ENCODE measurements at places on chromosomes 13 and 19.

GRCh38 chr19:40363069-40363468, 14.6 kb downstream of the PLD3 start:
- DNase-seq: no peak

GRCh38 chr19:17249887-17250548, 4.3 kb upstream of the NR2F6 start:
- DNase-seq: no peak

- DNase-seq: no peak
Observed at GRCh38 chr19:31347354-31347753, 1.9 kb downstream of the TSHZ3 start.

DNA sequence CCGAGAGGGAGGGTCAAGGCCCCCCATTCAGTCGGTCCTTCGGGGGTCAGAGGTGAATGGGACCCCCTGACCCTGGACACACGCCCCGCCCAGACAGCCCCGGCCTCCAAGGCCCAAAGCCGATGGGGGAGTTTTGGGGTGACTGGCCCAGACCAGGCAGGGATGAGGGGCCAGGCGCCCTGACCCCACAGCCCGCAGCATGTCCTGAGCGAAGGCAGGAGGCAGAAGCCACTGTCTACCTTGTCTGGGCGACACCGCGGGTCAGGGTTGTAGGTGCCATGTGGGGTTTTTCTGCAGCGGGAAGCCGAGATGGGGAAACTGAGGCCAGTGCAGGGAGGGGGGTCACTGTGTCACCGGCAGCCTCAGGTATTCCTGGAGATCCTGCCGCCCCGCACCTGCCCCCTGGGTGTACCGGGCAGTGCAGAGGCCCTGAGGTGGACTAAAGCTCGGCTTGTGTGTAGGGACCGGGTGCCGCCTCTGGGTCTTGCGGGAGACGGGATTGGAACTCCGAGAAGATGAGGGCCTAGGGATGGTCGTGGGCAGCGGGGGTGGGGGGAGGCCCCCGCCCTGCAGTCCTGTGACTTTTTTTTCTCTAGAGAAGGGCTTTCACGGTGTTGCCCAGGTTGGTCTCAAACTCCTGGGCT, 8.5 kb downstream of the ARID3A start:
- no peak for DNase-seq

GRCh38 chr13:46526740-46527139, 26.2 kb upstream of the LRCH1 start:
- no peak for DNase-seq

GRCh38 chr13:26551255-26551860, 6.1 kb upstream of the WASF3 start:
- no peak for DNase-seq

GRCh38 chr13:23966691-23967615, 69.7 kb upstream of the C1QTNF9B start:
- no peak for DNase-seq

DNA sequence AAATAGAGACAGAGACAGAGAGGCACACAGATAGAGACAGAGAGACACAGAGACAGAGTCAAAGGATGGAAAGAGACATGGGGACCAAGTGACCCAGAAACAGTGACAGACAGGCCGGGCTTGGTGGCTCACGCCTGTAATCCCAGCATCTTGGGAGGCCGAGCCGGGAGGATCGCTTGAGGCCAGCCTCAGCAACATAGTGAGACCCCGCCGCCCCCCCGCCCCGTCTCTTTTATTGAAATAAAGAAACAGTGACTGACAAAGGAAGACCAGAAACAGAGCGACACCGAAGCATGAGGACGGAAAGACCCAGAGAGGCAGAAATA, 848 bp upstream of the NECTIN2 start:
- DNase-seq: no peak

DNA sequence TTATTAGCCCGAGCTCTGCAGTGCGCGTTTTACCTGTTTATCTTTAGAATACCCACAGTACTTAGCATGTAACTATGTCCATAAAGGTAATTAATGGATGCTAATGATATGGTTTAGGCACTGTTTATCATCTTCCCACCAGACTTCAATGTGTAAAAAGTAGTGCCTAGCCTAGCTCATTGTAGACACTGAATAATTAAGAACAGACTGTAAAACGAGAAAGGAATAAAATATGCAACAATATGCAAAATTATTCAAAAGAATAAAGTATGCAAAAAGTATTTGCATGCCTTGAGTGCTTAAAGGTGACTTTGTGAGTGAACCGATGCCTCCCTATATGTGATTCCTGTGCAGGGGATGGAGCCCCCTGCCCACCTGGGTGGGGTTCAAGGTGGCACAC, 35.7 kb upstream of the RNF113B start:
- DNase-seq: no peak

DNA sequence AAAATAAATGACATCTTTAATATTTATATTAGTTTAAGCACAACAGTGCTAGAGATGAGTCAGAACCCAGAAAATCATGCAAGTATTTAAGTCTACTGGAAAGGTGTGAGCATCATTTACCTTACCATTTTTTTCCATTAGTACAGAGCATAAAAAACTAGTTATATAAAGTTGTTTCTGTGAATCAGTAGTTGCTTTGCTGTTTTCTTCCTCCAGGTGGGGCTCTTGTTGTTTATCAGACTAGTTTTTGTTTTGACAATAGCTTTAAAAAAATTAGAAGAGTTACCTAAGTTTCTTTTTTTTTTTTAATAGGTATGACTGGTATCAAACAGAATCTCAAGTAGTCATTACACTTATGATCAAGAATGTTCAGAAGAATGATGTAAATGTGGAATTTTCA, 12.7 kb downstream of the SUGT1 start:
- DNase-seq: no peak

DNA sequence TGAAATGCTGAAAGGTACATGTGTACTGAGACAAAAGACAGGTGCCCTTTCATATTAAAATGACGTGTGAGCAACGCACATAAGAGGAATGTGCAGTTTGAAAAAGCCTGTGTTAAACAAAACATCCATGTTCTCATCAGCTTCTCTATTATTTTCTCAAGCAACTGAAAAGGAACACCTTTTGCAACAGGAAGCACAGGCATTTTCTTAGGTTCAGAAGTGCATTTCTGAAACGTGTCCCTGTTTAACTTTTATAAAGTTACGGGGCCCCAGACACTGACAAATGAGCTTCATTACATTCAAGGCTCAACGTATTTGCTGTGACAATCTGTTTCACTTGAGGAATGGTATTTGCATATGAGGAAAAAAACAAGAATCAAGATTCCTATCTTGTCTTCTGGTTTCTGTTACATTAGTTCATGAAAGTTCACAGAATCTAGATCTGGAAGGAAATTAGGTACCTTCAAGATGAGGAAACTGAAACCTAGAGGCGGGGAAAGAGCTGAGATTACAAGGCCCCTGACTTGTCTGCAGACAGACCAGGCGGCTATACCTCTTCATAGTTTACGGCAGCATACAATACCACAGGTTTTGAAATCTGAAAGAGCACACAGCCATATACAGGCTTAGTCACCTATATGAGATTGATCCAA, 431.7 kb downstream of the KLF12 start:
- no peak for DNase-seq

GRCh38 chr13:41700790-41701310, 243.5 kb downstream of the RGCC start:
- peak; percentile 66 for DNase-seq

GRCh38 chr13:38518328-38518727, 168.5 kb upstream of the FREM2 start:
- DNase-seq: no peak

DNA sequence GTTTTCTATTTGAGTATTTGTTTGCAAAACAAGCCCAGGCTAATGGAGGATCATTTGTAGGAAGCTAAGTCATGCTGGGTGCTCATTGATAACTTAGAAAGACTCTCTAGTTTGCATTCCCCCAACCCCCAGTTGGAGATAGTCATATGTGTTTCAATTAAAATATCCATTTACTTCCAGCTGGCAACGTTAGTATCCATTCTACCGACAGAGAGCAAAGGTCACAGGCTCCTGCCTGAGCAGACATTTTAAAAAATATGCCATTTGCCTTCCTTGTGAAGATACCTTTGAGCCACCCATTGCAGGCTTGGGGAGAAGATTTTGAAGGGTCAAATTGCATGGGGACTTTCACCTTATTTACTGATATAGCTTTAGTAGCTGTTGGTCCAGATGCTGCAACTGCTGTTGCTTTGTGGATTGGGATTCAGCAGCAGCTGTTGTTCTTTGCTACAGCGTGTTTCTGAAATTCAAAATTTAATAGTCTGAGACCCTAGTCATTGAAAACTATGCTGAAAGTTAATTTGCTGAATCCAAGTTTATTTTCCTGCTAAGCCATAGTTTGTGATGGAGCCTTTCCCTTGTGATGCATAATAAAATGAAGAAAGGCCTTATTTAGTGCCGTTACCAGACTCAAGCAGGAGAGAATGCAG, 335.1 kb downstream of the GPC6 start:
- no peak for DNase-seq

GRCh38 chr19:38386300-38386970, 1.4 kb downstream of the GGN start:
- no peak for DNase-seq

- no peak for DNase-seq
Observed at GRCh38 chr19:11453468-11454341, 18.3 kb downstream of the PRKCSH start.

DNA sequence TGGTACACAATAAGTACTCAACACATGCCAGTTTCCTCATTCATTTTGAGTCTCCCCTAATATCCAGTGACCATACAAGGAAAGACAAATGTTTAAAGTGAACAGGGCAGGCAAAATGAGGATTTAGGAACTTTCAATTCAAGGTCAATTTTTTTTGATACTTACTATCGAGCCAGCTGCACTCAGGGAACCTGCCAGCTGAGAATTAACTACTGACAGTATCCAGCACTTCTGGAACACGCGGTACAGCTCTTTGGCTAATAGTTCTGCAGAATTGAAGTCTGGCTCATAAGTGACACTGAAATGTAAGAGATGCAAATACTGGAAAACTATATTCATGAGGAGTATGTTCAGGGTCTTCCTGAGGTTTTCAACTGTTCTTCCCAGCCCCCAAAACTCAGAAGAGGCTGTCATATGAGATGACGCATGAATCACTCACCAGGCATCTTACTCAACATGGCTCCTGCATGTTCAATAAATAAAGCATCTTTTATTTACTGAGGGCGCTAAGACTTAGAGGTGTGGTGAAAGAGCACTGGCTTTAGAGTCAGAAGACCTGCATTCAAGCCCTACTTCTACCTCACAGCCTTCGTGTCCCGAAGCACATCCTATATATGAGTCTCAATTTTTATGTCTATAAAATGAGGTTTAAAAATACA, 25.6 kb downstream of the RUBCNL start:
- DNase-seq: no peak

DNA sequence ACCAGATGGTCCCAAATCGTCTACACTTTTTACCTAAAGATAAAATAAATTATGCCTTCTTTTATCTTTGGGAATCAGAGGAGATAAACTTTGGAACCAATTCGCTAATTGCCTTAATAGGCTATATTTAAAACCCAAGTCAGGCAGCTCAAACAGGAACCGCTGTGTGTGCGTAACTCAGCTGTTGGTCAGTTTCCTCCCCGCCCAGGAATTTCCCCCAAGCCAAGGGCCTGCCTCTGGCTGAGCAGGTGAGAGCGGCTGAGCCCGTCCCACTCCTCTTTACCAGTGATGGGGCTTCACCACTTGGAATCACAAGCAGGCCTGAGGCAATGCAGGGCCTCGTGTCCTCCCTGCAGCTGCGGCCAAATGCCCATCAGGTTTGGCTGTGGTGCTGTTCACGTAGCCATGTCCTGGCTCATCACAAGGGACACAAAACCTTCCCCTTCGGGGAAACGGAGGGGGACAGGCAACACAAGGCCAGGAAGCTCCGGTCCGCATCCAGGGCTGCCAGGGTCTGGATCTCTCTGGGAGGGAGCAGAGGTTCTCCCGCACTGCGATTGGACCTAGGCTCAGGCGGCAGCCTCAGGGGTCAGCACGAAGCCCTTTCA, 503 bp upstream of the SLC7A9 start:
- DNase-seq: no peak

DNA sequence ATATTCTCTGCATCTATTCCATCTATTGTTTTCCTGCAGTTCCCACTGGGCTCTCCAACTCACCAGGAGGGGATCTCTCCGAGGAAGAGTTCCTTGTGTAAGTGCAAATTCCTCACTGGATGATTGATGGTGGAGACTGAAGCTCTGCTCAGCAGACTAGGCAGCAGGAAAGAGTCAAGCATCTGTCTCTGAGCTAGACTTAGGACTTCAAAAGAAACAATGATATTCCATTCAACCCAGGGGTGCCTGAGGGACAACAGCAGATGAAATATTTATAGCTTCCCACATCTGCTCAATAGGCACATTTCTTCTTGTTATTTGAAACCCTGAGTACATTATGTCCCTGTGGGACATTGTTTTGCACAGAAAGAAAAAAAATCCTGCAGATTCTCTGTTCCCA, at the start of the genes OR7A5 and OR7C1:
Gene OR7A5, minus strand, starts transcription at position 175 of the 400 bp plus-strand sequence. CDS start 6,944 bp downstream, outside the sequence.
Gene OR7C1, minus strand, starts transcription at position 175 of the 400 bp plus-strand sequence. CDS start 35,049 bp downstream, outside the sequence.
- DNase-seq: no peak

DNA sequence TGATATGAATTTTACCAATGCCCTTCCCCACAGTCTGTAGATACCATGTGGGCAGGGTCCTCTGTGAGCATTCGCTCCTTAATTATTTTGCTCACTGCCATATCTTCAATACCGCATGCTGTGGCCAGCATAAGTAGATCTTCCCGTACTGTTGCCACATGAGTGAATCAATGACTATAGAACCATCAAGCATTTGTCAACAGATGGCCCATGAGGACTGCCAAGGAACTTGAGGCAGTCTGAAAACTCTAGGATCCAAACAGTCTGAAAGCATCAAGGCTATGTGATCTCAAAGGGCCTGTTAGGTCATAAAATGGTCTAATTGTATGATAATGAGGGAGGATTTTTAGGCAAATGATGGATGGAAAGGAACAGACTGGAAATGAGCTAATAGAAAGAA, 27.4 kb upstream of the GPR12 start:
- DNase-seq: no peak

GRCh38 chr19:48353677-48354076, 10.1 kb downstream of the TMEM143 start:
- DNase-seq: no peak

DNA sequence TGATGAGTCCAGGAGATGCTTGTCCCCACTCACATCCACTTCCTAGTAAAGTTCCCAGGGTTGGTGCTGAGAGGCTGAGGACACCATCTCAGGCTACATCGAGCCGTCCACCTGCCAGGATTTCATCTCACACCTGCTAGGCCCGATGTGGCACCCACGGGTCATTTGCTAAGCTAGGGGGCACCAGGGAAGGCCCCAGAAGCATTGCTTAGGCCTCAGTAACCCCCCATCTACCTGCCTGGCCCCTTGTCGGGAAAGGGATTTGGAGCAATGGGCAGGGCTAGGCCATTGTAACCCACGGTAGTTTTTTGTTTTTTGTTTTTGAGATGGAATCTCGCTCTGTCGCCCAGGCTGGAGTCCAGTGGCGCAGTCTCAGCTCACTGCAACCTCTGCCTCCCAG, 51.8 kb downstream of the F2RL3 start:
- DNase-seq: no peak

Measured in AG09309 (cell line).